ENCODE measurements at places on chromosomes 1 and 21. TPM values are rescaled to one million over a fixed set of nuclear protein-coding genes. Genes with fewer than 3 reads are reported as not detected.
A peak's percentile ranks its signal among the peaks of the same experiment; 100 is the strongest.

- DNase-seq = no peak
These were observed 20.9 kb downstream of the GADD45A start for GRCh38 chr1:67705735-67706453.

DNA sequence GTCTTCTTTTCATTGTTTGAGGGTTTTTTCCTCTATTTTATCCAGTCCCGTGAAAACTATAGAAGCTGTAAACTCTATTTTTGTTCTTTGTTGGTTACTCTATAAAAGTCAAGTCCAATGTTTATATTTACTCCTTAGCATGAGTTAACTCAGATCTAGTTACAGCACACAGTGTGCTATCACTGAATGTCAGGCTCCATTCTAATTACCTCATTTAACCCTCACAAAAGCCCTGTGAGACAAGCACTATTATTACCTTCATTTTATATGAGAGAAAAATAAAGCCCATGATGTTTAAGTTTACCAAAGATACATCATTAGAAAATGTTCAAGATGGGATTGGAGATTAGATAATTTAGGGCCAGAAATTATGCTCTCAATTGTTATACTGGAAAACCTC lies 251.4 kb upstream of the SNX7 start:
- DNase-seq = no peak

TTC4 gene
- 24.5 TPM for total RNA-seq

HENMT1 gene
- 19.1 TPM for total RNA-seq

DNA sequence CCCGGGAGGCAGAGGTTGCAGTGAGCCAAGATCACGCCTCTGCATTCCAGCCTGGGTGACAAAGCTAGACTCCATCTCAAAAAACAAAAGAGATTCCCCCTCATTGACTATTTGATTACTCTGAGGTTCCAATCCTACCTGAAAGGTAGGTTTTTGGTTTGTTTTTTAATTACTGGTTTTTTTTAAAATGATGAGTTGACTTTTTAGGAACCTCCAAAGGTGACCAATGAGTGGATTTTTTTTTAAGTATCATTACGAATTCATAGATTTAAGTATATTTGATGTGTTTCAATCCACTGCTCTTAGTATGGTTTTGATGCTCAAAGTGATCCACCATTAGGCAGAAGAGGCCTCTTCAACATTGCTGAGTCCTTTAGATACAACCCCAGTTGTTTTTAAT lies 47.9 kb upstream of the LAX1 start:
- no peak for DNase-seq

DNA sequence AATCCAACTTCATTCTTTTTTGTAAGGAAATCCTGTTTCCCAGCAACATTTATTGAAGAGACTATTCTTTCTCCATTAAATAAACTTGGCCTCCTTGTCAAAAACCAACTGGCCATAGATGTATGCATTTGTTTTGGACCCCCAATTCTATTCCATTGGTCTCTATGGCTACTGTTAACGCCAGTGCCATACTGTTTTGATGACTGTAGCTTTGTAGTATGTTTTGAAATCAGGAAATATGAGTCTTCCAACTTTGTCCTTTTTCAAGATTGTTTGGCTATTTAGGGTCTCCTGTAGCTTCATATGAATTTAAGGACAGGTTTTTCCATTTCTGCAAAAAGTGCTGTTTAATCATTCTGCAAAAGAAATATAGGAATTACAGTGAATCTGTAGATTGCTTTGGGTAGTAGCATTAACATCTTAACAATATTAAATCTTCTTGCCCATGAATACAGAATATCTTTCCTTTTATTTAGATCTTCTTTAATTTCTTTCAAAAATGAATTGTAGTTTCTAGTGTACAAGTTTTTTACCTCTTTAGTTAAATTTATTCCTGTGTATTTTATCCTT lies 61.3 kb downstream of the ITGB3BP start:
- DNase-seq = no peak

GRCh38 chr1:232301246-232301645 lies 328.7 kb downstream of the SIPA1L2 start:
- no peak for DNase-seq

DNA sequence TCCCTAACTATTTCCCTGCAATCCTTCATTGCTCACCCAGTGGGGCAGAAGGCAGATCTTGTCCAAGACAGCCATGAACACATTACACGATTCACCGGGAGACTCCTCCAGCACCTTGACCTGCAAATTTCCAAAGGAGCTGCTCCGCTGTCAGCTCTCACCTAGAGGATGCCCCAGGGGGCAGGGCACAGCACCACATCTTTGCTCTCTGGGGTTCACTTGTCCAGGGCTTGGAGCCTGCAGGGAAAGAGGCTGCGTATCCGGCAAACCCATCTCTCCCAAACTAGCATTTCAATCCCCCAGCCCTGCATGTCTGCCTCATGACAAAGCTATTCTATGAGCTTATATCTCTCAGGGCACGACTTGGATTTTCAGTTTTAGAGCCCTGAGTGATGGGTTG lies 35.1 kb upstream of the OLIG2 start:
- no peak for DNase-seq

- DNase-seq = no peak
These were observed 173.4 kb upstream of the RGS18 start for GRCh38 chr1:191984856-191985255.

GRCh38 chr21:33127154-33127867 lies 57.4 kb downstream of the OLIG1 start:
- peak; percentile 41 for DNase-seq

IL6R gene
- 106 TPM for total RNA-seq

DNA sequence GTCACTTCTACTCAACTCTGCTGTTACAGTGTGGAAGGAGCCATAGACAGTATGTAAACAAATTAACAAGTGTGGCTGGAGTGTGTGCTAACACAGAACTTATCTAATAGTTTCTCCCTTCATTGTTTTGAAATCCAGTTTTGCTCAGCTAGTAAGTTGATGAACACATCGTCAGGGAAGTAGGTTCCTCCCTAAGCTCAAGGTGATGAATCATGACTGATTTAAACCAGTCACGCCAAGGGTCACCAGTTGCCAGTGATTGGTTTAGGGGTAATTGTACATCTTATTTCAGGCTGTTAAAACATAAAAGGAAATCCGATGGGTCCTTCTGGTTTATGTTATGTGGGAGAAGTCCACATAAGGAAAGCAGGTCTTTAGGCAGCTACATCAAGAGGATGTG lies 97.0 kb upstream of the CHODL start:
- no peak for DNase-seq

GRCh38 chr1:119222271-119222670 lies 81.8 kb upstream of the WARS2 start:
- DNase-seq = no peak

GRCh38 chr1:245056913-245057312 lies 97.9 kb upstream of the KIF26B start:
- no peak for DNase-seq

GRCh38 chr1:164240081-164240480 lies 318.9 kb upstream of the PBX1 start:
- DNase-seq = no peak

- DNase-seq = no peak
These were observed 105.5 kb upstream of the IRF2BP2 start for GRCh38 chr1:234715252-234716014.

- DNase-seq = peak; percentile 38
These were observed 1.6 kb upstream of the AJAP1 start for GRCh38 chr1:4652631-4653327.

CELF3 gene
- total RNA-seq = not detected

- no peak for DNase-seq
These were observed 414.0 kb downstream of the PRDM2 start for GRCh38 chr1:14113841-14114567.

TCEA3 gene
- total RNA-seq = 28.7 TPM

SKI gene
- total RNA-seq = 104 TPM

B4GALT3 gene
- total RNA-seq = 64.6 TPM

SYCP1 gene
- total RNA-seq = not detected

PDPN gene
- total RNA-seq = not detected

DNA sequence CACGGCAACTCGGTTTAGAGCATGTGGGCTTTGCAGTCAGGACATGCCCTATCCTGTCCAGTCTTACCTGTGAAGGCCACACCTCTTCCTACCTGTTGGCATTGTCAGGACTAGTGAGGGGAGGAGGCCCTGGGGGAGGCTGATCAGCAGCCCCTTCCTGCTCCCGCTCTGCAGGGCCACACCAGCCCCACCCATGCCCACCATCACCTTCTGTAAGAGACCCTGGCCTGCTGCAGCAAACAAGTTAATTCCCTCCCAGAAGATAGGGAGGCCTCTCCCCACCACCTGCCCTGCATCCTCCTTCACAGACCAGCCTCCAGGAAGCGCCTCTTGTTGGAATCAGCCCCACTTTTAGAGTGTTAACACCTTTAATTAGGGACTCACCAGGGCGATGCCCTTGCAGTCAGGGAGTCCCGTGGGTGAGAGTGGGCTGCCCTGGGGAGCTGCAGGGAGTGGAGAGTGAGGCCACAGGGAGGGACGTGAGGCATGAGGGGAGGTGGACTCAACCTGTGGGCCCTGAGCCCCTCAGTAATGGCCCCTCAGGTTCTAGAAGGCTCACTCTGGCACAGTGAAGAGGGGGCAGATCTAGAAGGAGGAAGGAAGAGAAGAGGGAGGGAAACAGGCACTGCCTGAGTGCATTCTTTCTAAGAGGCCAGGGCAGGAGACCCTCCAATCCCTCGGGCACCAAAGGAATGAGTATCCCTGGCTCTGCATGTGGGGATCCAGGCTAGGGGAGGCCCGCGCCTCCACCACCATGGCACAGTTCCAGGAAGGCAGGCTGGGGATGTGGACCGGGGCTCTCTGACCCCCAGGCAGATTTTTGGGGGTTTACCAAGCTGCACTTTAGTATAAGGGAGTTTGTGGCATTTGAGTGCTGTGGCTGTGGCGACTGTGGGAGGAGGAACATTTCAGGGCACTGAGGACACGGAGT lies 8.2 kb downstream of the UMODL1 start:
- DNase-seq = no peak

DNA sequence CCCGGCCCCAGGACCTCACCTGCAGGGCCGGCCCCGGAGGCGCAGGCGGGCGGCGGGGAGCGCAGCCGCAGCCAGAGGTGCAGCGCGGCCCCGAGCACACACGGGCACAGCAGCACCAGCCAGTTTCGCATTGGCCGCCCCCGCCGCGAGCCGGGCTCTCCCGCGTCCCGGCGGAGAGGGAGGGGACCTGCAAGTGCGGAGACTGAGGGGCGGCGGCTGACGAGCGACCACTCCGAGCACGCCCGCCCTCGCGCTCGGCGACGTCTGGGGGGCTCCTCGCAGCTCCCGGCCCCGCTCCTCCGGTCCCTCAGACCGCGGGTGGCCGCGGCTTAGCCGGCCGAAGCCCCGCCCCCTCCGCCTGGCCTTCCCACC lies at the start of gene B3GALNT2:
B3GALNT2 (minus strand) TSS at position 331 of the 372 bp plus-strand sequence; CDS start at position 131, 200 bp downstream.
- no peak for DNase-seq

SHC1 gene
- total RNA-seq = 78.4 TPM

DNA sequence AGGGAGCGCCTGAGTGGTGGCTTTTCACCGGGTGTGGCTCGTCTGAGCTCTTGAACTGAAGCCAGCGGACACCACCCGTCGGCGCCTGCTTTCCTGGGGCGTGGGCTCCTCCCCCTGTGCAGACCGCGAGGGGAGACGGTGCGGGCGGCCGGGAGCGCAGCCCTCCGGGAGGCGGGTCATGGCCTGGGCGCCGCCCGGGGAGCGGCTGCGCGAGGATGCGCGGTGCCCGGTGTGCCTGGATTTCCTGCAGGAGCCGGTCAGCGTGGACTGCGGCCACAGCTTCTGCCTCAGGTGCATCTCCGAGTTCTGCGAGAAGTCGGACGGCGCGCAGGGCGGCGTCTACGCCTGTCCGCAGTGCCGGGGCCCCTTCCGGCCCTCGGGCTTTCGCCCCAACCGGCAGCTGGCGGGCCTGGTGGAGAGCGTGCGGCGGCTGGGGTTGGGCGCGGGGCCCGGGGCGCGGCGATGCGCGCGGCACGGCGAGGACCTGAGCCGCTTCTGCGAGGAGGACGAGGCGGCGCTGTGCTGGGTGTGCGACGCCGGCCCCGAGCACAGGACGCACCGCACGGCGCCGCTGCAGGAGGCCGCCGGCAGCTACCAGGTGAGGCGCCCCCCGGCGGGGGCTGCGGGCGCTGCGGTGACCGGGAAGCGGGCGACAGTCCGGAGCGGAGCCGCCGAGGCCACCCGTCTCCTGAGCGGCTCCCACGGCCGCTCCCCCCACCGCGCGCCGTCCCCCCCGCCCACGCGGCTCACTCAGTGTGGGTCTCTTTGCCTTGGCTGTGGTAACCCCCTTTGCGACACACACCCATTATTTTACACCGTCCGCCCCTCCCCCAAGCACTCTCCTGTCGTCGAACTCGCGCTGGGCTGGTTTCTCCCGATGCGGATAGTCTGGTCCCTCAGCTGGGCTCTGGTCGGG lies at the start of gene TRIM58:
TRIM58 (plus strand) TSS at position 119 of the 916 bp plus-strand sequence; CDS start at position 179, 60 bp downstream.
- no peak for DNase-seq

Measured in CD4-positive, alpha-beta memory T cell (primary cell).